ENCODE measurements at places on chromosomes 12 and 14. TPM values are rescaled to one million over a fixed set of nuclear protein-coding genes. Genes with fewer than 3 reads are reported as not detected.

RND1 gene
- total RNA-seq = 21.0 TPM

DNA sequence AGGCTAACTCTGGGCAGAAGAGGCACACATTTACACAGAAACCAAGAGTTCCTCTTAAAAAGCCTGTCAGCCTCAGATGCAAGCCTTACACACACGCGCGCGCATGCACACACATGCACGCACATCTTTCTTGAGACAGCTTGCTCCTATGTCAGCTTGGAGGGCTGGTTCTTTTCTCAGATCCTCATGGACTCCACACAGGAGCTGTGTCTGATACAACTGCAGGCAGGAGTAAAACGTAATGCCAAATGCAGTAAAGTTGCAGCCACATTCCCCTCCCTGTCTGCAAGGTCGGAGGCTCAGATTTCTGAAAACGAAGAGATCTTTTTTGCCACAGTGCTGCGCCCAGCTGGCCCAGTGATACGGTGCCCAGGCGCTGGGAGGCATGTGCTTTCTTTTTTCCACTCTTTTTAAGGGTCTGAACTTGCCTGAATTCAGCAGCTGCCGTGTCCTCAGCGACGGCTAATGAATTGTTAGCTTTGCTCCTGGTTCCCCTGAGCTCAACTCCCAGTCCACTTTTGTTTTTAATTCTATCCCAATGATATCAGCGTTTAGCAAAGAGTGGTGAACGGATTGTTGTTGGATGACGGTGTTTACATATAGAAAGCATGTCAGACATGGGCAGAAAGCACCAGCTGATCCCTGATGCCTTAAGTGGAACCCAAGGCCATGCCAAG, 72.9 kb upstream of the FOXN3 start:
- no peak overlapping the region for H3K27ac ChIP-seq
- DNase-seq = peak; percentile 63
- H3K27me3 ChIP-seq = no peaks in the 10 kb centered on the region

ALG10 gene
- total RNA-seq = 21.3 TPM

- no peak overlapping the region for H3K27ac ChIP-seq
- peaks cover 15% of the 10 kb centered on the region for H3K36me3 ChIP-seq
- no peaks in the 10 kb centered on the region for H3K4me1 ChIP-seq
- H3K4me3 ChIP-seq = no peak overlapping the region
Measured at GRCh38 chr12:111728795-111729194, 37.9 kb upstream of the ALDH2 start.

GRCh38 chr14:69593018-69593677, 18.2 kb upstream of the SUSD6 start:
- no peak overlapping the region for H3K4me3 ChIP-seq
- H3K27me3 ChIP-seq = no peaks in the 10 kb centered on the region
- H3K27ac ChIP-seq = peak overlapping the region; percentile 68
- peak; percentile 90 for DNase-seq

KRT6C gene
- not detected for total RNA-seq

PTGER2 gene
- total RNA-seq = 3.5 TPM

PDZRN4 gene
- total RNA-seq = 0.58 TPM

DNA sequence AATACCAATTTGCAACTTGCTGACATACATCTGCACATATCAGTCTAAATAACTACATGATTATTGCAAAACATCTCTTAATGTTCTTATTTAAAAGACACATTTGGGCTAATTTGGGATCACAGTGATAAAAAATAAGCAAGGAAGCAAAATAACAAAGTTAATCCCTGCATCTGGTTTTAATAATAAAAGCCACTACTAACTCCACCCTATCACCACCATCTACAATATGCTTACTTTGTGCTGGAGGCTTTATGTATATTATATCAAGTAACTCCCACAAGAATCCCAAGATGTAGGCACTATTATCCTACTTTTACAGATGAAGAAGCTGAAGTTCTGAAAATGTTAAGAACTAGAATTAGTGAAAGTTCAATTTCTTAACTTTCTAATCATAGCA, 45.7 kb downstream of the TAOK3 start:
- H3K27me3 ChIP-seq = no peaks in the 10 kb centered on the region
- no peak overlapping the region for H3K27ac ChIP-seq
- peaks cover 7% of the 10 kb centered on the region for H3K4me1 ChIP-seq
- DNase-seq = no peak
- no peak overlapping the region for H3K4me3 ChIP-seq

A2M gene
- 445 TPM for total RNA-seq

GRCh38 chr12:54596526-54596946, 8.1 kb upstream of the PPP1R1A start:
- DNase-seq = peak; percentile 79
- H3K36me3 ChIP-seq = no peaks in the 10 kb centered on the region
- no peaks in the 10 kb centered on the region for H3K4me1 ChIP-seq
- no peak overlapping the region for H3K4me3 ChIP-seq
- no peak overlapping the region for H3K27ac ChIP-seq
- no peaks in the 10 kb centered on the region for H3K27me3 ChIP-seq

DNA sequence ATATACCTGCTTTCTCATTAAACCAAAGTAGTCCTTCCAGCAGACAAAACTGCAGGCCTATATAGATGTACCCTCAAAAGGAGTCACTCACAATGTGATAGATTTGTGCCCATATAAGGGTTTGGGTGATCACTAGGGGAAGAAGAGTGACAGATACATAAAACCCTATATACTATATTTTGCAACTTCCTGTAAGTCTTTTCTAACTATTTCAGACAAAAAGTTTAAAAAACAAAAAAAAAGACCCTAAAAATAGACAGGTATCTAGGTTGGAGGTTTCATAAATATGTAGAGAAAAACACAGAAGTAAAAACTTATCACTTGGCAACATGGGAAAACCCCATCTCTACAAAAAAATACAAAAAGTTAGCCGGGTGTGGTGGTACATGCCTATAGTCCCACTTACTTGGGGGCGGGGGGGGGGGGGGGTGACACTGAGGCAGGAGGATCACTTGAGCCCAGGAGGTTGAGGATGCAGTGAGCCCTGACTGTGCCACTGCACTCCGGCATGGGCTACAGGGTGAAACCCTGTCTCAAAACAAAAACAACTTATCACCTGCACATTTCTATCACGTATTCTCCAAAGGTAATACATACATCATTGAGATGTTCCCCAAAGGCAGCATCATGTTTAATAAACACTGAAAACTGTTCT, 2.9 kb downstream of the VCPKMT start:
- H3K36me3 ChIP-seq = peaks cover 39% of the 10 kb centered on the region
- DNase-seq = no peak
- H3K4me3 ChIP-seq = no peak overlapping the region
- no peak overlapping the region for H3K27ac ChIP-seq
- H3K27me3 ChIP-seq = no peaks in the 10 kb centered on the region

DNA sequence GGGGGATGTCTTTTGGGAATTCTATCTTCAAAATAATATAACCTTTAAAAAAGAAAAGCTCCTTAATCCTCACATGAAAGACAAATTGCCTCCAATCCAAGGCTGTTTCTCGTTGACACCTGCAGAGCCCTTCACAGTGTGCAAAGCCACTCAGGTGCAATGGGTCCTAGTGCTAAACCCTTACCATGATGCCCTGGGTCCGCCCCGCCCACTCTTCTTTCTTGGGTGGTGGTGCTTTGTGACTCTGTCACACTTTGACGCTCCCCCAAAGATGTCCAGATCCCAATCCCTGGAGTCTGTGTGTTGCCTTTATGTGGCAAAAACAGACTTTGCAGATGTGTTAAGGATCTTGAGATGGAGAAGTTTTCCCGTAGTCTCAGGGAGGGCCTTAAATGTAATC, 29.7 kb downstream of the CLMN start:
- H3K4me1 ChIP-seq = peaks cover 23% of the 10 kb centered on the region
- no peaks in the 10 kb centered on the region for H3K36me3 ChIP-seq
- H3K4me3 ChIP-seq = no peak overlapping the region
- DNase-seq = no peak
- no peaks in the 10 kb centered on the region for H3K27me3 ChIP-seq

KLHL33 gene
- total RNA-seq = 4.3 TPM

MYF6 gene
- not detected for total RNA-seq

DNA sequence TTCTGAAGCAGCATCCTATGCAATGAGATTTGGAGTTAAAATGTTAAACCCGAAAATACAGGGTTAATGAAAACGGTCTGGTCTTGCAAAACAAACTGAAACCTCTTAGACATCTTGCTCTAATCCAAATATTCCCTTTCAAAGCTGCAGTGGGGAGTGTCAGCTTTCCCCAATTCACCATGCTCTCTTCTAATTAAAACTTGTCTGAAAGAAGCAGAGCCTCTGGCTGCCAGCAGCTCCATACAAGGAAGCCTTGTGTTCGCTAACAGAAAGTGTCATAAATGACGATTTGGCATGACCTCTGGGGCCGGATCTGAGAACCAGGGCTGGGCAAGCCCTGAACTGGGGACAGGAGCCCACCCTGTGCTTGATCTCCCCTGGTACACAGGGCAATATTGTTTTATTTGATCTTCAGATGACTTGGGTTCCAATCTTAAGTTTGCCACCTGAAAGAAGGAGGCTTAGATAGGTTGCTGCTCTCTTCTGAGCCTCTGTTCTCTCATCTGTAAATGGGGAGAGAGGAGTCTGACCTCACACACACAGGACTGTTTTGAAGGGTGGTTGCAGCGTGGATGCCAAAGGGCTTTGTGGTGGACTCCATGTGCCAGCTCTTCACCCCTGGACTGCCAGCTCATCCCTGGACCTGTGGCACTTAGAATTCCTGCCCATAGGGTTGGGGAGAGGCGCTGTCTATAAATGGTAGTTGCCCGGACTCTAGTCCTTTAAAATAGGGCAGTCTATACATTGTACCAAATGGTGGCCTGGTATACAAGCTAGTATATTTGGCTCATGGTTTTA, 7.8 kb downstream of the KMT5A start:
- no peaks in the 10 kb centered on the region for H3K27me3 ChIP-seq
- no peak overlapping the region for H3K4me3 ChIP-seq
- H3K36me3 ChIP-seq = peaks cover 62% of the 10 kb centered on the region
- DNase-seq = no peak
- H3K27ac ChIP-seq = peak overlapping the region; percentile 91

DNA sequence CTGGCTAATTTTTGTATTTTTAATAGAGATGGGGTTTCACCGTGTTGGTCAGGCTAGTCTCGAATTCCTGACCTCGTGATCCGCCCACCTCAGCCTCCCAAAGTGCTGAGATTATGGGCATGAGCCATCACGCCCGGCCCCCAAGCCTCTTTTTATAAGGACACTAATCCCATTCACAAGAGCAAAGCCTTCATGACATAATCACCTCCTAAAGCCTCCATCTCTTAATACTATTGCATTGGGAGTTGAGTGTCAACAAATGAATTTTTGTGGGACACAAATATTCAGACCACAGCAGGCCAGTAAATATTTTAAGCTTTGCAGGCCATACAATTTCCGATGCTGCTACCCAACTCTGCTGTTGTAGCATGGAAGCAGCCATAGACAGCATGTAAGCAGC, 10.9 kb downstream of the RNF212B start:
- no peak overlapping the region for H3K4me3 ChIP-seq
- no peaks in the 10 kb centered on the region for H3K4me1 ChIP-seq
- H3K27ac ChIP-seq = no peak overlapping the region
- no peaks in the 10 kb centered on the region for H3K27me3 ChIP-seq
- no peak for DNase-seq

GPRC5D gene
- not detected for total RNA-seq

PXMP2 gene
- total RNA-seq = 59.3 TPM

SETD3 gene
- 119 TPM for total RNA-seq

- H3K4me3 ChIP-seq = no peak overlapping the region
- H3K4me1 ChIP-seq = peaks cover 24% of the 10 kb centered on the region
- no peaks in the 10 kb centered on the region for H3K27me3 ChIP-seq
- no peak for DNase-seq
- H3K36me3 ChIP-seq = peaks cover 22% of the 10 kb centered on the region
- no peak overlapping the region for H3K27ac ChIP-seq
Measured at GRCh38 chr12:4285070-4285469, 11.5 kb downstream of the CCND2 start.

- no peak overlapping the region for H3K27ac ChIP-seq
- DNase-seq = no peak
Measured at GRCh38 chr14:71534506-71534905, 397.7 kb upstream of the RGS6 start.

DNA sequence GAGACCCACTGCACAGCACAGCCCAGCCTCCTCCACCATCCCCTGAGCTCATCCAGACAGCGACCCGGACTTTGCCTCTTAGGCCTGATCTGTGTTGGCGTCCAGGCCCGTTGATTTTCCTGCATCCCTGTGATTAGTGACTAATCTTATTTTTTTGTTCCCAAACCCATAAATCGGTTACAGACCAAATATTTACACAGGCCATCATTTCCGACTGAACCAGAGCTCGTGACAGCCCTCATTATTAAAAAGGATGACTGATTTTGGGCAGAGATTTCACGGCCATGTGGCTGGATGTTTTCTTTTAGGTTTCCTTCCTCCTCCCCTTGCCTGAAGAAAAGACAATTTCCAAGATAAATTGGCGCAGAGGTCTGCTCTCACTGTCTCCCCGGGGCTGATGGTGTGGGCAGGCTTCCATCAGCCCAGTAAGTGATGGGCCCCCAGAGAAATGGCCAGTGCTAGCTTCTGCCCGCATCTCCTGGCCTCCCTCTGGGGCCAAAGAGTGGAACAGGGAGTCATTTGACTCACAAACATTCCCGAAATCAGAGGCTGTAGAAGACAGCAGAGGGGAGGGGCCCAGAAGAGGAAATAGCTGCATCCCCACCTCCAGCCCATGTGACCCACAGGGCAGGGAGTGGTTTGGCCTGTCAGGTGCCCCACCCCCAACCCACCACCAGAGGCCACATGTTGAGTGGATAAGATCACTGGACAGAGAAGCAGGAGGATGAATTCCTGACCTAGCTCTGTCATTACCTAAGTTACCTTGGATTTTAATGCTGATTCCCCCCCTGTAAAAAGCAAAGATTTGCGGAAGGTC, 283.5 kb downstream of the KSR2 start:
- H3K27me3 ChIP-seq = peaks cover 14% of the 10 kb centered on the region
- H3K27ac ChIP-seq = no peak overlapping the region
- no peaks in the 10 kb centered on the region for H3K4me1 ChIP-seq
- no peak overlapping the region for H3K4me3 ChIP-seq
- no peaks in the 10 kb centered on the region for H3K36me3 ChIP-seq
- peak; percentile 59 for DNase-seq

DNA sequence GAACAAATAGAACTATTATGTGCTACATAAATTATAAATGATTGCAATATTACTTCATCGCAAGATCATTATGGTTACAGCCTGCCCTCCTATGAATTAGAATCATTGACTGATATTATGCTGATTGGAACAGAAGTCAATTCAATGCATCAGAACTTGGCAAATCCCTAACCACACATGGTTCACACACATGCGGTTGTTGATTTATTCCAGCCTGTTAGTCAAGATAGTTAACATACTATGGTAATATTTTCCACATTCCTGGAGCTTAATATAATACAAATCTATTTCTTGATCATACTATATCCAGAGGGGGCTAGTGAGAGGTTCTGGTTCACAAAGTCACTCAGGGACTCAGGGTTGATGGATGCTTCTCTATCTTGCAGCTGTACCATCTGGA, 9.7 kb upstream of the CACNA1C start:
- no peaks in the 10 kb centered on the region for H3K36me3 ChIP-seq
- H3K4me1 ChIP-seq = no peaks in the 10 kb centered on the region
- DNase-seq = no peak
- H3K27me3 ChIP-seq = no peaks in the 10 kb centered on the region
- H3K4me3 ChIP-seq = no peak overlapping the region

ARHGEF40 gene
- total RNA-seq = 171 TPM

- H3K27ac ChIP-seq = no peak overlapping the region
- peaks cover 8% of the 10 kb centered on the region for H3K4me1 ChIP-seq
- DNase-seq = no peak
- no peaks in the 10 kb centered on the region for H3K36me3 ChIP-seq
Measured at GRCh38 chr12:48033451-48033850, 29.2 kb upstream of the COL2A1 start.

- no peaks in the 10 kb centered on the region for H3K27me3 ChIP-seq
- DNase-seq = peak; percentile 65
- no peak overlapping the region for H3K4me3 ChIP-seq
- H3K27ac ChIP-seq = no peak overlapping the region
- no peaks in the 10 kb centered on the region for H3K4me1 ChIP-seq
Measured at GRCh38 chr12:108884116-108885012, 4.5 kb downstream of the DAO start.
